ENCODE measurements at places on chromosomes 6 and 20. TPM values are rescaled to one million over a fixed set of nuclear protein-coding genes. Genes with fewer than 3 reads are reported as not detected.
A peak's percentile ranks its signal among the peaks of the same experiment; 100 is the strongest.

GRCh38 chr20:62678553-62678952 lies 30.1 kb upstream of the NTSR1 start:
- no peaks in the 10 kb centered on the region for H3K4me1 ChIP-seq
- H3K4me3 ChIP-seq = no peak overlapping the region
- DNase-seq = no peak
- no peaks in the 10 kb centered on the region for H3K36me3 ChIP-seq
- peaks cover 16% of the 10 kb centered on the region for H3K27me3 ChIP-seq
- H3K27ac ChIP-seq = no peak overlapping the region

- H3K4me3 ChIP-seq = no peak overlapping the region
- H3K4me1 ChIP-seq = peaks cover 13% of the 10 kb centered on the region
- no peaks in the 10 kb centered on the region for H3K27me3 ChIP-seq
- H3K36me3 ChIP-seq = peaks cover 57% of the 10 kb centered on the region
Measured at GRCh38 chr6:152267967-152268845, 369.0 kb downstream of the SYNE1 start.

- no peak overlapping the region for H3K27ac ChIP-seq
- peaks cover 7% of the 10 kb centered on the region for H3K4me1 ChIP-seq
- no peak overlapping the region for H3K4me3 ChIP-seq
- no peak for DNase-seq
Measured at GRCh38 chr6:144744720-144745119, 459.6 kb downstream of the UTRN start.

GRCh38 chr20:44692932-44693480 lies 22.2 kb upstream of the CCN5 start:
- H3K4me3 ChIP-seq = no peak overlapping the region
- H3K4me1 ChIP-seq = peaks cover 22% of the 10 kb centered on the region
- no peak for DNase-seq
- H3K27ac ChIP-seq = peak overlapping the region; percentile 82
- no peaks in the 10 kb centered on the region for H3K36me3 ChIP-seq

GRCh38 chr20:58746620-58747019 lies 54.0 kb downstream of the NPEPL1 start:
- H3K4me3 ChIP-seq = no peak overlapping the region
- H3K27ac ChIP-seq = no peak overlapping the region
- H3K36me3 ChIP-seq = no peaks in the 10 kb centered on the region
- DNase-seq = no peak
- H3K4me1 ChIP-seq = no peaks in the 10 kb centered on the region

- no peak overlapping the region for H3K27ac ChIP-seq
- H3K4me3 ChIP-seq = no peak overlapping the region
- no peak for DNase-seq
- no peaks in the 10 kb centered on the region for H3K36me3 ChIP-seq
- H3K27me3 ChIP-seq = no peaks in the 10 kb centered on the region
Measured at GRCh38 chr6:169221264-169221663, 32.4 kb downstream of the THBS2 start.

- H3K27ac ChIP-seq = no peak overlapping the region
- no peaks in the 10 kb centered on the region for H3K36me3 ChIP-seq
- no peak for DNase-seq
- H3K4me3 ChIP-seq = no peak overlapping the region
Measured at GRCh38 chr6:168434505-168434904, 6.5 kb upstream of the SMOC2 start.

The HLA-DQA2 gene
- 51.7 TPM for total RNA-seq

All from upper lobe of right lung (tissue), 1 donor.